Stimulated activated CD8-positive, alpha-beta memory T cell treated with anti-CD3 and anti-CD28 coated beads, Interleukin-12 subunit alpha, Interleukin-12 subunit beta, amount 100 ng/mL, for 4 hours (primary cell): ENCODE measurements at places on chromosomes 6 and 20.

GRCh38 chr6:1890071-1890470, 280.4 kb downstream of the FOXC1 start:
- no peak for DNase-seq

GRCh38 chr6:10886691-10887502, at the start of gene SYCP2L:
SYCP2L (plus strand) TSS chr6:10887052; CDS start chr6:10887127, 75 bp downstream.
- no peak for DNase-seq

DNA sequence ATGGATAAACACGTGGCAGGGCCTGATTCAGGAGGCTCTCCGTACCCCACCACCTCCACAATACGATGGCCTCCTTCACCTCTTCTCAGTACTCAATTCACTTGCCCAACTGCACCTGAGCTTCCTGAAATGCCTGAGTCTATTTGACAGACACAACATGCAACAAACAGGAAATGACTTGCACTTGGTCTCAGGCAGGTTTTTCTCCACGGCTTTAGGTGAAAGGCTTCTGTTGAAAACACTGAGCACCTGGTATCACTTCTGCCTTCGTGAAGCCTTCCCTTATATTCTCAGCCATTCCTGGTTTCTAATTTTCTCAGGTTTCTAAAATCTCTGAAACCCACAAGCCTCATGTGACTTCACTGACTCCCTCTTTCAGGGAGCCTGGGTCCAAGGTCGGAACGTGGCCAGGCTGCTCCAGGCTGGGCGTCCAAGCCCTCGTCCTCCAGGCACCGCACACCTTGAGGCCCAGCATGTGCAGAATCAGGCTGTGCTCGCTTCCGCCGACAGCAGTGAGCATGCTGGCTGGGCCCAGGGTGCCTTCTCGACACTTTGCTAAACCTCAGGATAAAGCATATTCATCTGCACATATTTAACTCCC, 34.7 kb downstream of the TAF4 start:
- no peak for DNase-seq

DNA sequence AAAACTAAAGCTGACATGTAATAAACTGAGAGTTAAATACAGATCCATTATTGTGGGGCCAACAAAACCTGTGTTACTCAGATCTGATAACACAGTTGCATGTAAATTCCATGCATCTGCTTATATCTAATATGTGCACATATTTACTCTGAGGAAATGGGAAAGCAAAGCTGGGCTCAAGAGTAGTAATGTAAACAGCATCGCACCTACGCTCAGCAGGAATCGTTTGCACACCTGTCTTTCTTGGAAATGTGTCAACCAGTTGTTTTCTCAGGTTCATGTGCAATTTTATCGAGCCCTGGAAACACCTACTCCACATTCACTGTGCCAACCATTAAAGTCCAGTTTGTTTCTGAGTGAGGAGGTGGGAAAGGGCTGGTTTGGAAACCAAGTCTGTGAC, 80.3 kb upstream of the CNKSR3 start:
- no peak for DNase-seq

DNA sequence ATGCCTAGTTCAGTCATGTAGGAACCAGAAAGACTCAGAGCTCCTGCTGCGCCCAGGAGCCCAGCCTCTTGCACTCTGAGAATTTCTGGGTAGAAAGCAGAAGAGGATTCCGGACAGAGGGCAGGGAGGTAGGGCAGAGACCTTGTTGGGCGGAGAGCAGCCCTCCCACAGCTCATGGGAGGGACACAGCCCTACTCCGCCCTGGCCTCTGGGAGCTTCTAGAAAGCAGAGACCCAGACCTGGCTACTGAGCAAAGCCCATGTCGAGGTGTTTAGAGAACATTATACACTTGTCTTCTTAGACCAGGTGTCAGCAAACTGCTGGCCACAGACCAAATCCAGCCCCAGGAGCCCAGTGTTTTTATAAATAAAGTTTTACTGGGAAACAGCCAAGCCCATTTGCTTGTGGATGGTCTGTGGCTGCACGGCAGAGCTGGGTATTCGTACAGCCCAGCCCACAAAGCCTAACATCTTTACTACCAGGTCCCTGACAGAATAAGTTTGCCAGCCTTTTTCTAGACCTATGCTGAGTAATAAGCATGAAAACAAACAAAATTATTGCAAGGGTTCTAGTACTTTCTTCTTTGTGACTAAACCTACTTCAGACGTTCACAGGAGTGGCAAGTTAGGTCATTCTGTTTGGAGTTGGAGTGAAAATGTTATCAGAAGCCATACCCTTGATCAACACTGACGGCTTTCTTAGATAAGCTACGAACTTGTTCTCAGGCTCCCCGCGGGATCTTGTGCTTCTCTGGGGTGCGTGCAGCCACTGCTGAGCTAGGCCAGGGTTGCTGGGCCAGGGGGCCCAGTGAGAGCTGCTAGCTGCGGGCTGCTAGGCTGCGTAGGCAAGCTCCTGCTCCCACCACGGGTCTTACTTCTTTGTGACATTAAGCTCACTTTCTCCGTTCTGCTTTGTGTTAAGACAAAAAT, 235.1 kb upstream of the FOXQ1 start:
- DNase-seq, result no peak

DNA sequence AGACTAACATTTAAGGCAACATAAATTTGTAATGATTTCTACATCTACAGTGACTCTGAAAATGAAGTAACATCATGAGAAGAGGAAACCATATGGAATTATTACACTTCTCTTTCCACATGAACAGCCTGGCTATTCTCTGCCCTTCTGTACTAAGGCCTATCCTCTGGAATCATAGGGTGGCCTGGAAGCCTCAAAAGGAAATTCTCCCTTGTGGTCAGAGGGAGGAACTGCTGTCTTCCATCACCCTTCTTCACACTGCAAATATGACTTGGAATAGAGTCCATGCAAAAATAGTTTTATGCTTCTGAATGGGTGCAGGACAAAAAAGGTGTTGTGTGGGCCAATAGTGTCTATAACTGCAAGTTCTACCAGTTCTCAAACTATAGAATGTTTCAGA, 44.6 kb upstream of the SH3BGRL2 start:
- no peak for DNase-seq

- DNase-seq, result no peak
Measured at GRCh38 chr6:20705741-20706140, 171.5 kb downstream of the CDKAL1 start.

GRCh38 chr20:34377072-34377847, 14.2 kb downstream of the ITCH start:
- no peak for DNase-seq

GRCh38 chr20:4160761-4161305, 145.5 kb upstream of the RNF24 start:
- DNase-seq, result no peak
